ENCODE measurements at places on chromosomes 2 and 18.

- no peak for DNase-seq
These were observed 305.1 kb upstream of the SPRED2 start for GRCh38 chr2:65737452-65738011.

DNA sequence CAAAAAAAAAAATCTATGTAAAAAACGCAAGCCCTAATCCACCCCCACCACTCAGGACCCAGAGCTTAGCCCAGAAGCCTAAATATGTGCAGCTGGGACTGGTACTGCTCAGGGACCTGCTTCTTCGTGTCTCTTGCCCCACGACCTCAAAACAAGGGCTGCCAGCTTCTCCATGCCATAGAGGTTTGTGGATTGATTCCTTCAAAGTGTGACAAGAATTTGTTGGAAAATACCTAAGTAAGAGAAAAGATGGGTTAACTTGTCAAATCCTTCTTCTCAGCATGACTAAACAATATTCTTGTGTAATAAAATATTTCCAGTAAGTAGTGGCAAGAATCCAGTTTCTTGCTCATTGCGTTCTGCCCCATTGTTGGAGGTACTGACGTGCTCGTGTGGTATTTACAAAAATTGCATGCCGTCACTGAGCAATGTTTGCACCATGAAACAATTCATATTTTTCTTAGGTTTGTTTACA, 825 bp upstream of the SCYGR1 start:
- DNase-seq, result peak; percentile 99

GRCh38 chr2:241876528-241877196, 7.1 kb downstream of the RTP5 start:
- no peak for DNase-seq

- DNase-seq, result no peak
These were observed 84.1 kb downstream of the TMEM237 start for GRCh38 chr2:201559067-201559710.

GRCh38 chr2:120763931-120764330, 28.3 kb downstream of the GLI2 start:
- no peak for DNase-seq

DNA sequence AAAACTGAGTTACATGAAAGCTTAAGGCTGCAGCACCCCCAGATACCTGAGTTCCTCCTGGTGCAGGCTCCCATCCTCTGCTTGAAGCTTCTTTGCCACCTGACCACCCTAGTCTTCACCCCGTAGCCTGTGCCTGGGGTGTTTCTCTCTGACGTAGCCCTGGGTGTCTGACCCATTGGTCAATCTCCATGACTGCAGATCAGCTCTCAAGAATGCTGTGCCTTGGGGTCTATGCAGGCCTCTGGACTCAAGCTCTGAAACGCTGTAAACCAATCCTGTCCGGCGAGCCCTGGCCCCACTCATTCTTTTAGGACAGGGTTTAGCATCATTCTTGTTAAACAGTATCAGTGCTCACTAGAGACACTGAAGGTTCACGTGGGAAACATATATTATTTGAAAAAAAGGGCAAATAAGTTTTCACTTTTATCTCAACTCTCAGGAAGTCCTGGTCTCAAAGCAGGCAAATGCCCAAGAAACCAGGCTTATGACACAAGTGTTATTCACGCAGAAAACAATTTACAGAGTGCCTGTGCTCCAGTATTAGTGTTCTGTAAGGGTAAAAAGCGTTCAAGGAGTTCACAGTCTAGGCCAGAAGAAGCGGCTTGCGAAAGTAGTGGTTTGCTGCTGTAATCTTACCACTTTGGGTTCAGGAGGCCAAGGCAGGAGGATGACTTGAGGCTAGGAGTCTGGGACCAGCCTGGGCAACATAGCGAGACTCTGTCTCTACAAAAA, 22.8 kb upstream of the PPP4R1 start:
- peak; percentile 69 for DNase-seq

GRCh38 chr2:179263446-179264367, 925 bp downstream of the SESTD1 start:
- DNase-seq, result peak; percentile 77

DNA sequence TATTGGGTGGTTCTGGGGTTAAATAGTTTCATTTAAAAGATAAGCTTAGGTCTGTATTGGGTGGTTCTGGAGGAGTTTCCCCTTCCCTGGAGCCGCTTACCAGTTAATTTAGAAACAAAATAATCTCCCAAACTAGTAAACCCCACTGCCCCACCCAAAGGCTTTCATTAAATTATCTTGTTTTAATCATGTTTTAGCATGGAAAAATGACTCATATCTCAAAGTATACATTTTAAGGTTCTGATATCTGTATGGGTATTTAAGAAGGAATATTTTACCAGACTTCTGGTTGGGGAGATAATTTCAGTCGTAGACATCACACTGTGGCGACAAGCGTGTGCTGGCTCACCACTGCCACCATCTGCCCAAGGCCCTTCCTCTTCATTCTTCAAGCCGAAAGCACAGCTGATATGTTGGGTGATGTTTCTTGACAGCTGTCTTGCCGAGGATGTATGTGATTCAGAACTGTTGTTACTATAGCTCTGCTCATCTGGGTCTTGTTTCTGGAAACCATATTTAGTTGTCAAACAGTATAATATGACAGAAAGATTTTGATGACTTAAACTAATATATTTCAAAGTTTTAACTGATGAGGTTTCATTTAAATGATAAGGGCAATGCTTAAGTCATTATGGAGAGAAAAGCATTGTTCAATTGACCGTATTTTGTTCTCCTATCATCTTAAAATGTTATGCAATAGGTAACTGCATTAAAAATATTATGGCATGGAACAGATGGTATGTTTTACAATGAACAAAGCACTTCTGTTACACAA, 5.1 kb downstream of the FIGLA start:
- peak; percentile 47 for DNase-seq

- peak; percentile 13 for DNase-seq
These were observed 92.1 kb downstream of the IRS1 start for GRCh38 chr2:226707499-226707898.

- DNase-seq, result no peak
These were observed 40.9 kb upstream of the ATL2 start for GRCh38 chr2:38417745-38418689.

DNA sequence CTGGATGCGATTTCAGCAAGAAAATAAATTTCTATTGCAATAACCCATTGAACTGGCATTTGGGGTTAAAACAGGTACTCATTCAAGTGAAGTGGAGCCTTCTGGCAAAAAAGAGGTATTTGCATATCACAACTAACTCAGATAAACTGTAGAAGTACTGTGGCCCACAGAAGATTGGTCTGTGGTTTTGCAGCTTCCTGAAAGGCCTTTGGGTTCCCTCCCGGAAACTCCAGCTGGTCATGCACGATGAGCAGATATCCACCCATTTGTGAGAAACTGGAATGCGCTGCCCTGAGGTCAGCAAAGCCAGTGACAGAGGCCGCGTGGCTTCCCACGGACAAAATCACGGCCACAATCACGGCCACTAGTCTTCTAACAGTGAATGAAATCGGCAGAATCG, 106.3 kb downstream of the EPHA4 start:
- DNase-seq, result no peak

Data from fibroblast of pulmonary artery (primary cell).